ENCODE measurements at places on chromosomes 2 and 18.

DNA sequence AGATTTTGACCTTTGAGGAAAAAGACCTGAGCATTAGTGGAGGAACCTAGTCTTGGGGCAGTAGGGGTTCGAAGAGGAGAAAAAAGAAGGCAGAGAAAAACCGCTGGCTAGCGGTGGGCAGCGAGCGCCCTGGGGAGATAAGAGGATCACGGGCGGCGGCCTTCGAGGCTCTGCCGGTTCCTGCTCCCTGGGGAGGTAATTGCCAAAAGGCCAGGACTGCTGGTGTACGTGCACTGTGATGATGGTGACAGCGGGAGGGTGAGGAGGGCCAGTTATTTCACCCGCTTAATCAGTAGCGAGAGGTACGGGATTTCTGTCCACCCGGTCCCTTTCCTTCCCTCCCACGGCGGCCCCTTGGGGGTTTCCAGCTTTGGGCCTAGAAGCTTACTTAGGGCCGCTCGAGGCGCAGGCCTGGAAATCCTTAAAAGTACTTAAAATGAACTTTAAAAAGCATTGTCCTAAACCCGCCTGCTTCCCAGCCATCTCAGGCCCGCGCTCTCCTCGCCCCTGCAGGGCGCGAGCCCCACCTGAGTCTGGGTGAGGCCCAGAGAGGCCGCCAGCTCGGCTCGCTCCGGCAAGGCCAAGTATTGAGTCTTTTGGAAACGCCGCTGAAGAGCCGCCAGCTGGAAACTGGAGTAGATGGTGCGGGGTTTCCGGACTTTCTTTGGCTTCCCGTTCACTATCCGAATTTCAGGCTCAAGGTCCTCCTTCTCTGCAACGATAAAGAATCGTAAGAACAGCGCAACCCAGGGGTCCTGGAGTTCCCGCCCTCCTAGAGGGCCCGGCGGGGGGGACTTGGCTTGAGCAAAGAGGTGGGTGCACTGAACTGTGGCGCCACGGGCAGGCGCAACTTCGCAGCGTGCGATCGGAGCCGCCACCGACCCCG, 1.5 kb downstream of the DLX2 start:
- DNase-seq: no peak

DNA sequence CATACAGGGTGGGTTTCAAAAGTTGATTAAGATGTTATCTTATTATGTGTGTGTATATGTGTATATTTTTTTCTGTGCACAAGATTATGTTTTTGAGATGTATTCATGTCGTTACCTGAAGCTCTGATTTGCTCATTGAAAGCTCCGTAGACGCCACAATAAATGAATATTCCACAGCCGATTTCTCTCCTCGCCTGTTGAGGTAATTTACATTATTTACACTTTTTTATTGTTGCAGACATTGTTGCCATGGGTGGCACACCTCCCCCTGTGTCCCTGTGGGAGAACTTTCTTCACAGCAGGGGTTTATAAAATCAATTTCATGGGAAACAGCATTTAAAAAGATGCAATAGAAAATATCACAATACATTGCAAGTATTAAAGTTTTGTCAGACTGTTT, 100.6 kb downstream of the GLI2 start:
- DNase-seq: no peak

DNA sequence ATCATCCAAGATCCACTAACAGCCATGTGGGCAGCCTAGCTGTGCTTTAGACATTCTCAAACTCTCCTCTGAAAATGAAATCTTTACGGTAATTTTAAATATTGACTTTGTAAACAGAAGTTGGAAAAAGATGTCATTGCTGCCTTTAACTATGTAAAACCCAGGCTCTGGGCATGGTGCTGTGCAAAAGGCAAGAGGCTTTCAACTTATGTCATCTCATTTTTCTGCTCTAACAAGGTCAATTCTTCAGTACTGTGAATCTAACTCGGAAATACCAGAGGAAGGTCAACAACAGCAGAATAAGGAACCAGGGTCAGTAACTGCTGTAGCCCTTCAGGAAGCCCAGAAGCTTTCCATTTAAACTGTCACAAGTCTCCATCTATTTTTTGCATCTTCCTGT, 37.0 kb upstream of the MPP4 start:
- DNase-seq: no peak

- DNase-seq: no peak
Observed at GRCh38 chr2:175164235-175164634, 3.8 kb downstream of the ATF2 start.

DNA sequence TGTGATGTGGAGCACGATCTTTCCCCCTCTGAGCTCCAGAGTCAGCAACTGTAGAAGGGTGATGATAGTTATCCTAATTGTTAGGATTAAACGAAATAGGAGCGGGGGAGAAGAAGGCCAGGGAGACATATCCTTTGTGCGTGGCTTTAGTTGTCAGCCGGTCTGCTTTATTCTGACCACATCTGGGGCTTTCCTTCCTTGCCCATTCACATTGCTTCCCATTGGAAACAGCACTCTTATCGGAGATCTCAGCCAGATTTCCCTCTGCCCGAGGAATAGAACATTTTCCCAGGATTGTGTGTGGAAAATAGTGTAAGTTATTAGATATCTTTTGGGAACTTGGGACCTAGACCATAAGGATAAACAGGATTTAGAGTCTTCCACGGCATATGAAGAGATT, 1.5 kb downstream of the RALB start:
- no peak for DNase-seq

GRCh38 chr2:28507796-28508764, 12.2 kb downstream of the PLB1 start:
- peak; percentile 22 for DNase-seq

- no peak for DNase-seq
Observed at GRCh38 chr2:98583276-98583675, 25.0 kb downstream of the COA5 start.

DNA sequence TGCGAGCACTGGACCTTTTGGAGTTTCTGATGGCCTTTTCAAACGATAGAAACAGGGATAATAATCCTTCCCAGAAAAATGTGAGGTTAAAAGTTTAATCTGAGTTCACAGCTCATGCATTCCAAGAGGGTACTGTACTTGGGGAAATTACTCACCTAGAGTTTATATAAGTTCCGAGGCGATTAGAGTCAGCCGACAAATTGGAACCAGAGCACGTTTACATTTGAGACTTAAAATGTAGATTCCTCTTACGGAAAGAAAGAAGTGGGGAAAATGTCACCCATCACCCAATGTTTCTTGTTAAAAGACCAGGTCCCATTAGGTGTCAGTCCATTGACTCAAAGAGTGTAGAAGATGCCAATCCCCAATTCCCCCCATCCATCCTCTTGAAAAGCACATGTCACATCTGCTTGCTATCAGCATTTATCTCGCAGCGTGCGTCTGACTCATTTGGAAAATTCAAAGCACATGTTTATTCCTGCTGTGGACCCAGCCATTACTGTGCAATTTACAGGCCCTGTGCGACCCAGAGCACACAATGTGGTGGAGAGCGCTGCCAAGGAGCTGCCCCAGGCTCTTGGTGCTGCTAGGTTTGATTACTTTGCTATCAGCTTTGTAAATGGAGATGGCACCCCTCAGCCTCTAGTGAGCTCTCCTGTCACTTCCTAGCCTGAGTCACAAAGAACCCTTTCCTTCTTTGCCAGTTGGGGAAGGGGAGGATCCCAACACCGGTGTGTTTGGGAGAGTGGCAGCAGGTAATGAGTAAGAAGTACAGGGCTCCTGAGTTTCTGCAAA, 104.8 kb downstream of the COLEC12 start:
- DNase-seq: no peak

DNA sequence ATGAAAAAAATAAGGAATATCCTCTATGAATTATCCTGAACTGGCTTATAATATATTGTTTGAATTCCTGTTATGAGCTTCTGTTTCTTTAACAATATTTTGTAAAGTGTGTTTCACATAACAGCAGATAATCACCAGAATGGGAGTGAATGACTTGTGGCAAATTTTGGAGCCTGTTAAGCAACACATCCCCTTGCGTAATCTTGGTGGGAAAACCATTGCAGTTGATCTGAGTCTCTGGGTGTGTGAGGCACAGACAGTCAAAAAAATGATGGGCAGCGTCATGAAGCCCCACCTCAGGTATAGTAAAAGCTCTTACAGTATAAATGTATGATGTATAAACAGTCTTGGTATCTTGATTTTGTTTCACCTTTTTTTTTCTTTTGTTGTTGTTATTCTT, 5.9 kb downstream of the GEN1 start:
- no peak for DNase-seq

- DNase-seq: no peak
Observed at GRCh38 chr2:227891673-227892072, 20.2 kb downstream of the DAW1 start.

DNA sequence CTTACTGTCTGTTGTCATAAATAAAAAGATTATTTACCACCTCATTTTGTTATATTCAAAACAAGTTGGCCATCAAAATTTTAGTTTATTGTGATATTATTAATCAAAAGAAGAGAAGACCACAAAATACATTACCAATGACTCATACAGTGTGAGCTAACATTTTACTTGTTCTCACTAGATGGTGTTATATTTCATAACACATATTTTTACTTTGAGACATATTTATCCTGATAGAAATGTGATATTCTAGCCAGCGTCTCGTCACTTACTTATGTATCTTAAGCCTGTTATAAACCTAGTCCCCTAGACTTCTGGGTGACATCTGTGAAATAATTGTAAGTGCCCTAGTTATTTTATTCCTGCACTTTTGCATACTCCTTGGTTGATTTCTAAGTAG, 263.2 kb downstream of the CDH7 start:
- no peak for DNase-seq

GRCh38 chr18:2304378-2305175, 266.7 kb downstream of the METTL4 start:
- DNase-seq: no peak

GRCh38 chr2:142140434-142140845, 9.6 kb upstream of the LRP1B start:
- peak; percentile 16 for DNase-seq

- no peak for DNase-seq
Observed at GRCh38 chr2:11750422-11750821, 4.0 kb downstream of the LPIN1 start.

DNA sequence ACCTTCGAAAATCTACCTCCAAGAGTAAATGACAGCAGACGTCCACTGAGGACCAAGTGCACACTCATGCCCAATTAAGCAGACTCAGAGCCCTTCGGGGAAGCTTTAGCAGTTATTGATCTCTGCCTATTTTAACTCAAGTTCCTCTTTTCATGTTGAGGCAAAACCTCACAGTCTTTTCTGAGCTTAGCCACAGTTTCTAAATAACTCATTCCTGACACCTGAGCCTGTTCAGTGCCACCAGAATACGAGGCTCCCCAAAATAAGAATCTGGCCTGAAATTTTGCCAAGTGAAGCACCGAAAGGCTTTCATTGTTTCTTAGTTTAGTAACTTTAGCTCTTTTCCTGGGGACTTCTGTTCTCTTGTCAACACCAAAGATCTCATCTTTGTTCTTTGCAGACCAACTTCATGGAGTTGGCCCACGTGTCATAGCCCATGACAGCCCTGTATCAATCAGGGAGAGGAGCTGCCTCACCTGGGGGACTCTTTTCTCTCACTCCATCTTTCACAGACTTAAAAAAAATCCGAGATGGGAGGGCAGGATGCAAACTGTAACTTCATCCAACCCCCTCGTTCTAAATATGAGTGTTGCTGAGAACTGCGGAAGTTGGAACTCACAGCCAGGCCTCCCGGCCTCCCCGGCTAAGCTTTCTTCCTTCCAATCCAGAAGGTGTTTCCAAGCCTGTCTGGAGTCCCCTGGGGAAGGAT, 22.2 kb downstream of the INPP5D start:
- no peak for DNase-seq

- no peak for DNase-seq
Observed at GRCh38 chr2:239726631-239727181, 298.4 kb downstream of the NDUFA10 start.

DNA sequence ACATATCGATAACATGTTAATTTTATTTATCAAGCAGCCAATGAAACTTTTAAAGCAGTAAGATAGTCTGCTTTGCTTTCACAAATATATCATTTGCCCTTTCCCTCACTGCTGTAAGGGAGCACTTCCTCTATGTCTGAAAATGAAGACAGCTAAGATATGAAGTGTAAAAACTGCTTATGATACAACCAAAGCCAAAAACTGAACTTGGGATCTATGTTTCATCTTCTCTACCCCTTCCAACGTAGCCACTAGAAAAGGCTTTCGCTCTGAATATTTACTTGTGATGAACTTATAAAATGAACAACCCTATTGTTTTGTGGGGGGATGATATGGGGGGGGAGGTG, 140.3 kb downstream of the TCF4 start:
- no peak for DNase-seq

DNA sequence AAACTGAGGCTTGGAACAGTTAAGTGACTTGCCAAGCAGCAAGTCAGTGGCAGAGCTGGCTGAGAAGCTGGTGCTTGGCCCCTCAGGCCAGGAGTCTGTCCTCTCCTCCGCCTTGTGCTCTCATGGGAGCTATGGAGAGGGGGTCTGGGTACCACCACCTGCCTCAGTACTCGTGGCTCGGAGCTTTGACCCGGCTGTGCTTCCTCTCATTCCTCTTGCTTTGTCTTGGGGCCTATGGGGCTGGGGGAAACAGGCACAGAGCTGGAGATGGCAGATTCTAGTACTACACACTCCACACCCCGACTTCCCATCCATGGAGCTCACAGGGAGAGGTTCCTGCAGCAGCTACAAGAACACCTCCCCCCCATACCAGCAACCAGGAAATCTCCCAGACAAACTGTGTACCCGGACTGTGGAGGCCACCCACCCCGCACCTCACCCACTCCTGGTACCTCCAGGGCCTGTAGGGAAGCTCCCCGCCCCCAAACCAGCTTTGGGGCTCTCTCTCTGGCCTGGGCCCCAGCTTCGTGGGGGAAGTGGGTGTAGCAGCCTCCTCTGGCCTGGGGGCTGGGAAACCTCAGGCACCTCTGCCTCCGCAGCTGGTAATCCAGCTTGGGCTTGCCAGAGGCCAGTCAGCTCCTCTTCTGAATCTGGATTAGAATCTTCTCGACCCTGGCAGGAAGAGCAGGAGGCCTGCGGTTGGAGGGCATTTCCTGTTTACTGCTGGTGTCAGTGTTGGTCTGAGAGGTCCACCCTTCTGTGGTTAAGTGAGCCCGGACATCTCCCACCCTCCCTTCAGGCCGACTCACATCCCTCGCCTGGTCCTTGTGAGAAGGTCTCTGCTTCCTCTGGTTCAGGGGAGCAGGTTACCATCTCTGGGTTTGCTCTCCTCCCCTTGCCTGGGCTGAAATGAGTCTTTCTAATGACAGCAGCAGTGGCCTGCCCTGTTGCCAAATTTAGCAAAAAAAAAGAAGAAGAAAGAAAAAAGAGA, 22.3 kb upstream of the RHOB start:
- DNase-seq: no peak

GRCh38 chr2:61714210-61714609, 139.7 kb downstream of the FAM161A start:
- DNase-seq: no peak

DNA sequence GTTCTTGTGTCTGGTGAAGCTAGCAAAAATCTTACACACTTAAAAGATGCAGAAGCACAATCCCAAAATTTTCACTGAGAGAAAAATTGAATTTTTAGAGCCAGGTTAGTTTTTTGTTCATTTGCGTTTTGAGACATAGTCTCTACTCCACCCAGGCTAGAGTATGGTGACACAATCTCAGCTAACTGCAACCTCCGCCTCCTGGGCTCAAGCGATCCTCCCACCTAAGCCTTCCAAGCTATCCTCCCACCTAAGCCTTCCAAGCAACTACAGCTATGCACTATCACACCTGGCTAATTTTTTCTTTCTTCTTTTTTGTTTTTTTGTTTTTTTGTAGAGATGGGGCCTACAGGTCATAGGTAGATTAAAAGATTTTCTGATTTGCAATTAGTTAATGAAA, 113.1 kb upstream of the RAB6C start:
- no peak for DNase-seq

All from right renal pelvis (tissue), 4 donors.